ENCODE measurements at places on chromosomes 5 and 9.

- DNase-seq = no peak
Measured at GRCh38 chr5:56492812-56493211, 259.7 kb upstream of the ANKRD55 start.

DNA sequence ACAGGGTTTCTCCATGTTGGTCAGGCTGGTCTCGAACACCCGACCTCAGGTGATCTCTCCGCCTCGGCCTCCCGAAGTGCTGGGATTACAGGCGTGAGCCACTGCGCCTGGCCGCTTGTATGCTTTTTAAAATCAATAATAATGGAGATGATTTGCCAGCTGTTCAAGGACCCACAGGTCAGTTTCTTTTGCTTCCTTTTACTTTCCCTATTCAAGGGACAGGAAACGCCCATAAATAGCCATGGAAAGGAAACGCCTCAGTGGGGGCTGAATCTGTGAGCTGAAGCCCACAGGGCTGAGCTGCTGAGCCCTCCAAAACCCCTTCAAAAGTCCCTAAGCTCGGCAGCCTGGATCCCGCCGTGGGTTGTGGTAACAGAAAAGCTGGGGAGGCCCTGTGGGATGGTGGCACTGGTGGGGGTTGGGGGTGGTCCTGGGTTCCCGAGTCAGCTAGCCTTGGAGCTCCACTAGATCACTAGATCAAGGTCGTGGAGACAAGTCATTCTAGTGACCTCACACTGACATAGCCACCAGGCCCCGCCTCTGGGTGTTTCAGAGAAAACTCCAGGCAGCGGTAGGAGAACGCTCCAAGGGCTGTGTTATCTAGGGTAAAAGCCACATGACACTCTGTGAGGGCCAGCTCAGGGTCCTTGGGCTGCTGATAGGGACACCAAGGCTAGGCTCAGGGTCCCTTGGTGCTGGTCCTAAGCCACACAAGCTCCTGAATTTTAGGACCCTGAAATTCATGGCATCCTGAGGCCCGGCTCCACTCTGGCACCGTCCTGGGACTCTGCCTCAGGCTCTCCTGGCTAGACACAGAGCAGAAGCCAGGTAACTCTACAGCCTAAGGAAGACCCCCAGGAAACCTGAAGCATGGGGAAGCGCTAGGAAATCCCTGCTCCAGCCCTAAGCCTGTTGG lies 18.0 kb upstream of the DUSP1 start:
- DNase-seq = no peak

DNA sequence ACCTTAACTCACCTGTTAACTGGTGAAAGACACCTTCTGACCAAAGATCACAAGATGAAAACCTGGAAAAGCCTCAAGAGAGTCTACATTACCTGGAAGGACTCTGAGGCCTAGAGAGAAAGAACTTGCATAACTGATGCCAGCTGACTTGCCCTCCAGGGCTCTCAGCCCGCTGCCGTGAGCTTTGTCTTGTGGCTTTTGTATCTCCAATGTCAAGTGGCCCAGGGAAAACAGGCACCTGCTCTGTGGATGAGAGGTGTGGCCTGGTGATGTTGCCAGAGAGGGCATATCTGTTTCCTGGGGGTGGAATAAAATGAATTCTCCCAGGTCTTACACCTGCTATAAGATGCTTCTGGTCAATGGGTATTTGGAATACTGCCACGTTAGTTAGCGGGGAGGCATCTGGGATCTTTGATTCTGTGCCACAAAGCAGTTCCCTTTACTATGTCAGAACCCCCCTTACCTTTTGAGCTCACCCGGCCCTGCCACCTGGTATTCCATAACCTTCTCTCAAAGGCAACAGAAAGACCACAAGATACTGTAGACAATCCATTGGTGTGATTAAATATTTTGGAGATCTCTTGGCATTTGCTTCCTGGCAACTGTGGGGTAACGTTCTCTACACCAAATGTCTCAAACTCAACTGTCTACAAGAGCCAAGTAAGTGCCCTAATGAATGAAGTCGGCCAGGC lies 54.9 kb upstream of the N4BP3 start:
- DNase-seq = no peak

GRCh38 chr5:19880859-19881436 lies 107.1 kb downstream of the CDH18 start:
- no peak for DNase-seq

DNA sequence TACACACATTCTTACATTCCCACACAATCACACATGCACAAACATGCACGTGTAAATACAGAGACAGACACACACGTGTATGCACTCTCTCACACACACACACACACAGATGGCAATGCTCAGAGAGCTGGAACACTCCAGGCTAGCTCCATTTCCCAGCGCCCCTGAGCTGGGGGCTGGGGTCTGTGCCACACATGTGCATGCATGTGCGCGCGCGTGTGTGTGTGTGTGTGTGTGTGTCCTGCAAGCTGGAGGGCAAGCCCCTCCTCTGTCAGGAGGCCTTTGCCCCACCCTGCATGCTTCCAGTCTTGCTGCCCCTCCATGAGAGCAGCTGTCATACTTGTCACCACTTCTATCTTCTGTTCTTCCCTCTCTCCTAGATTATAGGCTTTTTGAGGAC lies 16.6 kb upstream of the S1PR3 start:
- no peak for DNase-seq

DNA sequence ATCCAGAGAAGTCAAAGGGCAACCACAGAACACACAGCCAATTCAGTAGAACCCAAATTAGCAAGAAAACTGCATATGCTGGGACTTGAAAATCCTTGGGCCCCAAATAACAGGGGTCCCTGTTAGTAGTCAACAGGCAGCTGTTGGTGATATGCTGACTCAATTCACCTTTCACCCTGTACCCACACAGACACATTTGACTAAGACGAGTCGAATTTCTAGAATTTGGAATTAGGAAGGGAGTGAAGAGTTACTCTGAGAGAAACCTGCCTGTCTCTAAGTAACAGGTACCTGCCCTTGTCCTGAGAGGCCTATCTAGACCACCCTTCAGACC lies 821 bp upstream of the VCP start:
- no peak for DNase-seq

GRCh38 chr9:71270554-71270953 lies 149.1 kb upstream of the TRPM3 start:
- no peak for DNase-seq

DNA sequence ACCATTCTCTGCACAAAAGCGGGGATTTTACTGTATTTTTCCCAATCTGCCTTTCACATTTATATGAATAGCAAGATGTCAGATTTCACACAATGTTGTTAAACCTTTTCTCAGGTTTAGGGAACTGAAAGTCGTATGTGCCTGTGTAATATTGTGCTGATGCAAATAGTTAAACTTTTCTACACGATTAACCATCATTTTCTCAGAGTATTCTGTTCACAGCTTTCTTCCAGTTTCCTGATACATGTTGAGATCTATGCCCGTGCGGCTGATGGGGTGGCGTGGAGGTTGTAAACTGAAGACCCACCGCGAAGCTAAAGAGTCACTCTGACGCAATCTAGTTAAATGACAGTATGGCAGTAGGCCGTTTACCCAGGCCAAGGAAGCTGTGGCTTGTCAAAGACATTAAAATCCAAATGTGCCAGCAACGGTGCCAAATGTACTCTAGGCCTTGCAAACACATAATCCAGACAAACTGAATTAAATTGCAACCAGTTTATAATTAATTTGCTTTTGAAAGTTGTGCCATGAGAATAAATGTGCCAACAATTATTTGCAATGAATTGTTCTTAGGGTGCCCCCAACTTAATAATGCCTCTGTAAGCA lies 145.7 kb downstream of the EBF1 start:
- no peak for DNase-seq

DNA sequence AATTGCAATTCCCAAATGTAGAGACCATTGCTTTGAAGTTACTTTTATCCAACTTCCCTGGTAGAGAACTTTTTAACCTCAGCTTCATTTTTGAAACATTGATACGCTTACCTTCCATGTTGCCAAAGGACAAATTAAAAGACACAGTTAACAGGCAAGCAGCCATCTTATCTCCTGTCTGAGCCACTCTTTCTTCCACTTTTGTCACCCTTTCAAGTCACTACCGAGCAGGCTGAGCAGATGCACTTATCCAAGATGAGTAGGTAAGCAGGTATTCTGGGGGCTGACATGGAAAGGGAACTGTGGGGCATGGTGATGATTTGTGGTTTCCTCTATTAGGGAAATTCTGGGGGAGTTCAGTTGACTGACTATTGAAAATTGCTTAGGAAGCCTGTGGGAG lies 66.7 kb downstream of the DOCK2 start:
- no peak for DNase-seq

- no peak for DNase-seq
Measured at GRCh38 chr5:24439465-24439864, 205.3 kb downstream of the CDH10 start.

DNA sequence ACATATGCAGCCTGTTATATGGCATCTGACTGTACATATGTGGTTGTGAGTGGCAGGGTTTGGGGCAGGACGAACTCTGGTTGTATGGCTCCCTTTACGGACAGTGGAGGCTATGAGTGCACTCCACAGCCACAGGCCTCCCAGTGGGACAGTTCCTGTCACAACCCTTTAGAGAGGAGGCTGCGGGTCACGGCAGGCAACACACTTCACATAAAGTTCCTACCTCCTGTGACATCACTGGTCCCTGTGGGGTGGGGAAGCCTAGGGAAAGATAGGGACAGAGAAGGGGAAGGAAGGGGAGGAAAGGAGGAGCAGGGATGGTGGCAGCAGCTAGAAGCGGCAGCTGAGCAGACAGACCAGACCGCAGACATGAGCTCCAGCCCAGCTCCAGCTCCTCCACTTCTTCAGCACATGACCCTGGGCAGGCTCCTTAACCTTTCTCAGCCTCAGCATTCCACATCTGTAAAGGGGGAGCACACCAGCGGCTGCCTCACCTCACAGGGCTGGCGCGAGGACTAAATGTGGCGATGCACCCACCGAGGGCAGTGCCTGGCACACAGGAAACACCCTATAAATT lies 27.4 kb upstream of the CORO2A start:
- no peak for DNase-seq

- no peak for DNase-seq
Measured at GRCh38 chr9:103116246-103116645, 121.1 kb downstream of the CYLC2 start.

GRCh38 chr5:29162297-29162696 lies 2031.2 kb upstream of the CDH6 start:
- DNase-seq = no peak

GRCh38 chr9:110602281-110602680 lies 22.7 kb upstream of the SVEP1 start:
- DNase-seq = no peak

- no peak for DNase-seq
Measured at GRCh38 chr9:84294241-84294950, 46.2 kb downstream of the SLC28A3 start.

- DNase-seq = no peak
Measured at GRCh38 chr5:78738693-78739300, 90.2 kb upstream of the LHFPL2 start.

GRCh38 chr9:93664549-93665120 lies 88.3 kb downstream of the PHF2 start:
- no peak for DNase-seq

GRCh38 chr9:117462861-117463260 lies 48.0 kb upstream of the ASTN2 start:
- no peak for DNase-seq

GRCh38 chr9:121568343-121569265 lies 69.0 kb upstream of the GGTA1 start:
- DNase-seq = no peak

GRCh38 chr9:98980291-98980690 lies 36.6 kb downstream of the COL15A1 start:
- DNase-seq = no peak

GRCh38 chr5:177142098-177142611 lies 8.6 kb downstream of the NSD1 start:
- no peak for DNase-seq

GRCh38 chr5:52895572-52896413 lies 93.4 kb upstream of the ITGA2 start:
- DNase-seq = no peak

- no peak for DNase-seq
Measured at GRCh38 chr9:119004618-119004990, 364.6 kb downstream of the BRINP1 start.

GRCh38 chr9:88076286-88077070 lies 61.8 kb downstream of the SPATA31C2 start:
- DNase-seq = no peak

GRCh38 chr5:14351086-14351661 lies 208.0 kb downstream of the TRIO start:
- DNase-seq = no peak

- DNase-seq = no peak
Measured at GRCh38 chr9:91843623-91844148, 106.3 kb downstream of the ROR2 start.

DNA sequence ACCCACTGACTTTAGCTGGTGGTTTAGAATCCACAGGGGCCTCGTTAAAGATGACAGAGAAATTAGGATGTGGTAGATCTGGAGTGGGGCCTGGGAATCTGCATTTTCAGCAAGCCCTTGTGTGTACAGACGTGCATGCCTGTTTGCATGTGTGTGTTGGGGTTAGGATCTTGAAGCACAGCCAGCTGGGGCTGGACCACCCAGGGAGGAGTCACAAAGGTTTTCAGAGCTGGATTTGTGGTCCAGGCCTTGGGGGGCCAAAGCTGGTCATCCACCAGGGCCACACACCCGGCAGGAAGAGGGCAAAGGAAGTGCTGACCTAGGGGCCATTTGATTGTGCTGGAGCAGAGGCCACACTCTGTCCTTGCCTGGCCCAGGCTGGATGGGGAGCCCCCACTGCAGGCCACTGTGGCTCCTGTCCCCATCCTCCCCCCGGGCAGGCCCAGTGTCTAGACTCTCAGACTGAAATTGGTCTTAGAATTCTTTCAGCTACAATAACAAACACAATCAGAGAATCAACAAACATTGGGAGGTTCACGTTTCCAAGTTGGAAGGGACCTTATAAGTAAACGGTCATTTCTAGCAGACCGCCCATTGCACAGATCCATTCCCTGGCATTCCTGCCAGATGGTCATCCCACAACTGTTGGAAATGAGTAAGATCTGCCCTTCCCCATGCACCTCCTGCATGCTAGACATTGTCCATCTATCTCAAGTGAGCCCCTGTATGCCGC lies 10.3 kb downstream of the CDX1 start:
- DNase-seq = no peak

GRCh38 chr5:171291371-171291770 lies 17.7 kb upstream of the TLX3 start:
- DNase-seq = no peak

DNA sequence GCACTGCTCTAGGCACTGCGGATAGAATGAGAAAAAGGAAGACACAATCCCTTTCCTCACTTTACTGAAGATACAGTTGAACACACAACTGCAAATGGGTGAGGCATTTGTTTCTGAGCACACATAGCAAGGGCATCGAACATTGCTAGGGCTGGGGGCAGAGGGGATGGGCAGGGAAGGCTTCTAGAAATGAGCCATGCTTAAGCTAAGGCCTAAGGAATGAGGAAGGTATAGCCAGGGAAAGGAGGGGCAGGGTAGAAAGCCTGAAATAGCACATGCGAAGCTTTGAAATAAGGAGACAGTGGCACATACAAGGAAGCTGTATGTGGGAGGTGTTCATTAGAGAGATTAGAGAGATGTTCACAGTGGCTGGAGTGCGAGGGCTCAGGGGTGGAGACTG lies 92.7 kb downstream of the KIF4B start:
- DNase-seq = no peak
